Stimulated activated CD8-positive, alpha-beta memory T cell treated with anti-CD3 and anti-CD28 coated beads, Interleukin-7, amount 100 ng/mL, for 1 hour (primary cell): ENCODE measurements at places on chromosomes 11 and 22.

- no peak for DNase-seq
Measured at GRCh38 chr11:119518746-119519730, 96.1 kb upstream of the THY1 start.

- no peak for DNase-seq
Measured at GRCh38 chr11:58622344-58622743, at the start of gene CNTF. Gene CNTF (plus strand): TSS chr11:58622665. CDS start chr11:58622753, 88 bp downstream.

DNA sequence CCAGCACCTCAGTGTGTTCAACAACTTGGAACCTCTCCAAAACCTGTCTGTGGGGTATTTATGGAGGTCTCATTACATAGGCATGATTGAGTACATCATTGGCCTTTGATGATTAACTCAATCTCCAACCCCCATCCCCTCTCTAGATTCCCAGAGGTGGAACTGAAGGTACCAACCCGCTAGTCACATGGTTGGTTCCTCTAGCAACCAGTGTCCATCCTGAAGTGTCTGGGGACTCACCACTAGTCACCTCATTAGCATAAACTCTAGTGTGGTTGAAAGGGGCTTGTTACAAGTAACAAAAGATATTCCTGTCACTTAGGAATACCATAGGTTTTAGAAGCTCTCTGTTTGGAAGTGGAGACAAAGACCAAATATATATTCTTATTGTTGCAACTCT, 40.3 kb downstream of the SIK2 start:
- no peak for DNase-seq

- no peak for DNase-seq
Measured at GRCh38 chr22:37304595-37305343, 22.5 kb downstream of the CYTH4 start.

- DNase-seq = peak; percentile 23
Measured at GRCh38 chr22:29202212-29203192, 3.2 kb upstream of the EMID1 start.

GRCh38 chr22:31943206-31943977, 943 bp upstream of the YWHAH start:
- no peak for DNase-seq

DNA sequence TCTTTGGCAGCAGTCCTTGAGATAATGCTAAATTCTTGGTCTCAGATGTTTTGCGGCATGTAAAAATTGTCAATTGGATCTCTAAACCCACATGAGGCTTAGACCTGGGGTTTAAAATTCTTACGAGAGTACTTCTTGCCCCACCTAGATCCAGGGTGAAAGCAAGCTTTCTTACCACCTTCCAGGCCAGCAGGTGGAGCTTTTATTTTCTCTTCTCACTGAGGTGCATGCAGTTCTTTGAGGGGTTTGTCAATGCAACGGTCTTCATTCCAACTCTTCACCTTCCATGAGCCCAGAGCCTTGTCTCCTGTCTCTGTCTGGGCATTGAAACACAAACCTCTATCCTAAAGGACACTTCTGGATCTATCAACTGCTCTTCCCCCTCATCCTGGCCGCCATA, 154.1 kb downstream of the MYO18B start:
- DNase-seq = no peak

GRCh38 chr11:31199378-31199777, 170.2 kb downstream of the DCDC1 start:
- no peak for DNase-seq

DNA sequence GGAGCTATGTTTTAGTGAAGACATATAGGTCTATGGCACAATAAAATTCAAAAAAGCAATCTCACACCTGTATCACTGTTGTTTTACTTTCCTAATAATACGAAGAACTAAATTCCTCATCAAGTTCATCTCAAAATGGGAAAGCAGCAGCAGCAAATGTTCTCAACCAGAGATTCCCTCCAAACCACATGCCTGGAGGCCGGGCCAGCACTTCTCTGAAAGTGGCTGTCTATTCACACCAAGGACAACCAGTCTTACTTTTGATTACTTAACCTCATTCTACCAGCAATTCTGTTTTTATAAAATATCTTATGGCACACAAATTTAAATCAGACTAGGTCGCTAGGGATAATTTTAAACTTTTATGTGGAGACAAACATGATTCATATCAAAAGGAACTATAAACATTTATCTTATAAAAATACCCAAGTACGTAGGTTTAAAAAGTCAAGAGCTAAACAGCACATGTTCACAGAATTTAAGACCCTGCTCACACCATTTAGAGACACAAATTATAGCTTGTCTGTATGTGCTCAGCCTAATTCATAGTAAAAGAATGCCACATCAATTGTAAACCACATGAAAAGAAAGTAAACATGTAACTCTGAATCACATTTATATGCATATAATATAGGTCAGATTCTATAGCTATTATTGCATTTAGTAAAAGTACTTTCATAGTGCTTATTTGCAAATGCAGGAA, 46.1 kb downstream of the RRAS2 start:
- DNase-seq = no peak

GRCh38 chr11:108966978-108967377, 302.1 kb downstream of the DDX10 start:
- DNase-seq = no peak

DNA sequence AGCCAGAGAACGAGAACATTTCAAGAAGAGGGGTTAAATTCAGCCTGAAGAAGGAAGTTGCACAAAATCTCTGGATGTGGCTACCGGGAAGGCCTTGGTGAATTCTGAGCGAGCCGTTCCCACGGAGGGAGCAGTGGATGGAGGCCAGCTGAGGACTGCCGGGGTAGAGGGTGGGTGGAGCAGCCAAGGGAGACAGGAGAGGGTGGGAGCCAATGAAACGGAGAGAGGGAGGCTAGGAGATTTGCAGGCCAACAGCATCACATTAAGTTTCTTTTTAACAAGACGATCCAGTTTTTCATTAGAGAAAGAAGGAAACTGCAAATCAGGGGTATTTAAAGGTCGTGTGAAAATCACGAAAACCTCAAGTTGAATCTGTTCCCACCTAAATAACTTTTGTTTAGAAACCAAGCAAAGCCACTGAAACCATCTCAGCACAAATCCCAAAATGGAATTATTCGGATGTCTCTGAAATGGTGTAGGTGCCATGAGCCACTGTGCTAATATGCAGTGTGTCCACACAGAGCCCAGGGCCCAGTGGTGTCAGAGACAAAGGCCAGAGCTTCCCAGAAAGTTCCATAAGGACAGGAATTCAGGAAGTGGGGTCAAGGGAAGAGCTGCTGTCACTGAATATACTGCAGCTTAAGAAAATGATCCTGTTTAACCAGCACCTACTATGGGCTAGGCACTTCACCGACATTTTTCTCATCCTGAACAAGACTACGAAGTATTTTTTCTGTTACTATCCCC, 59.7 kb upstream of the SLC35C1 start:
- no peak for DNase-seq

- no peak for DNase-seq
Measured at GRCh38 chr11:102936864-102937509, 18.5 kb downstream of the MMP13 start.

DNA sequence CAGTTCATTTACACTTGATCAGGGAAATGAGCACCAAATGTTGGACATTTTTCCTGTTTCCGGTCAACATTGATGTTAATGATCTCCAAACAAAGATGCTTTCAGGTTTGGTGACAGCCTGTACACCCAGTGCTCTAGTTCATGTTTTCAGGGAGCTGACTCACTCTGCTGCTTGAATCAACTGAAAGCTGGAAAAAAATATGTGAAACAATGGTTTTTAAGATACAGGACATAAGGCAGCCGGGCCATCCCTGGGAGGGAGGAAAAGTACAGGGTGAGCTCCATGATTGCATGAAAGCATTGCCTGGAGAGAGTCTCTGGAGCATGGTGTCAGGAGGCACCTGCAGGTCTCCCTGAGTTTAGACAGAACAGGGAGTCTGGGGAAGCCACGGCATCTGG, 259.6 kb downstream of the TBC1D22A start:
- DNase-seq = no peak

- no peak for DNase-seq
Measured at GRCh38 chr11:2771758-2772466, 72.1 kb upstream of the KCNQ1OT1 start.

DNA sequence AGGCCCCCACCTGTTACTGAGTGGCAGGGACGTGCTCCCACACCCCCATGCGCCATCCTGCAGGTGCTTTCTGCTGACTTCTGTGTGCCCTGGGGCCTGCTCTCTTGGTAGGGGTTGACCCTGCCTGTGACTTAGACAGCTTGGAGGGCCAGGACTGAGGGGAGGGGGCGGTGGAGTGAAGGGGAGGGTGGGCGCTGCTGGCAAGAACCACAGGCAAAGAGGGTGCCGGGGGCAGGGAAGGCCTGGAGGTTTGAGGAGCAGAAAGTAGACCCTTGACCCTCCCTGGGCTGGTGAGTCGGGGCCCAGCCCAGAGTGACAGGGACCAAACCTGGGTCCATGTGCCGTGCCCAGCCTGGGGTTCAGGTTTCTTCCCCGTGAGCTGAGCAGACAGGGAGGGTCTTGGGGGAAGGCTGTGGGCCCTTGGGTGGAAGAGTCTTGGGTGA, 17.8 kb downstream of the KCNQ1 start:
- no peak for DNase-seq

GRCh38 chr11:44595006-44595405, 29.5 kb downstream of the CD82 start:
- no peak for DNase-seq

GRCh38 chr11:48141475-48142122, 75.0 kb upstream of the OR4B1 start:
- no peak for DNase-seq

DNA sequence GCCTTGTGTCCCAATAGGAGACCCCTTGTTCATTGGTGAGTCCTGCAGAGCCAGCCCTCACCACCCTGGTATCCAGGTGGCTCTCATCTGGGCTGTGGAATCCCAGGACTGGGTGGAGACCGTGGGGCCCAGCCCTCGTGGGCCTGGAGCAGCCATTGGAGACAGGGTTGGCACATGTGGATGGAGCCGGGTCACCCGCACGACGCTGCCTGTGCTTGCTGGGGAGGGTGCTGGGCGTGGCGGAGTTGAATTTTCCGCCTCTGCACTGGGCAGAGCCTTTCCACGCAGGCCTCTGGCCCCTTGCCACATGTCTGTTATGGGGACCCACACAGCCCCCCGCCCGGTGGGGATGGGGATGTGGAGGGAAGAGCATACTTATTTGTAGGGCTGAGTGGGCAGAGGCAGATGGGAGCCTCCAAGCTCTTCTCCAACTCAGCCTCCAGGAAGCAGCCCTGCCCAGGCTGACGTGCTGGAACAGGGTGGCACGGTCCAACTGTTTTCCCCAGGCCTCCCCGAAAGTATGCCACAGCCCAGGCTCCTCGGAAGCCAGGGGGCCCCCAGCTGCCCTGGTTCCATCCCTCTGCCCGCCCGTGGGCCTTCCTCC, 12.6 kb downstream of the GRAMD4 start:
- no peak for DNase-seq

- DNase-seq = no peak
Measured at GRCh38 chr11:30282289-30282631, 40.6 kb upstream of the ARL14EP start.

DNA sequence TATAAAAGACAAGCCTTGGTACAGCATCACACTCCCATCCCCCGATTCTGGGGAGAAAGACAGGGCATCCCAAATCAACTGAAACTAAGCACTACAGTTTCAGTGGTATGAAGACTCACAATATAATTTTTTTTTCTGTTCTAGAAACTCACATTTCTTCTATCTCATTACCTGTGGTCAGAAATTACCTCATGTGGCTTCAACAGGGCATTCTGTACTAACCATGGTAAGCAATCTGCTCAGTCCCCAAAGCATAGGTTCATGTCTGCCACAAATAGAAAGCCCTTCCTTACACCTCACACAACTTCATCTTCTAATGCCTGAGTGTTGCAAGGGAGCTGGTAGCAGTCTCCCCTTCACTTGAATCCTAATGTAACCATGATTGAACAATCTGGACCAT, 147.4 kb upstream of the POU2AF2 start:
- DNase-seq = no peak

DNA sequence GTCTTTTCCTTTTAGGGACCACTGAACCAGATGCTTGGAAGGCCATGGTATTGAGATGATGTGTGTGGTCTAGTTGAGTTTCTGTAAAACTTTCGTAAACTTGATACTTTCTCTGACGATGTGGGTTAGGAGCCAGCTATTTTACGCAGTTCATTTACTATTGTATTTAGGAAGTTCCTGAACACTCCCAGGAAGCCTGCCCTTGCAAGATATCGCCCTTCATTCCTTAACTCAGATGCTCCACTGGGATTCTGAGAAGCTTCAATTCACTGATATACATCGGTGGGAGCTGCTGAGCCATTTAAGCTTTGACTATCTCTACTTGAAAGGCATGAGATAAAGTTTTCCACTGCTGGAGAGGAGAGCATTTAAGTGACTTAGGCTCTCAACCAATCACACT, 121.3 kb downstream of the CSNK2A3 start:
- DNase-seq = no peak

GRCh38 chr22:38799265-38800002, 5.5 kb upstream of the DNAL4 start:
- DNase-seq = no peak

GRCh38 chr11:58923300-58923788, 15.9 kb upstream of the GLYATL1 start:
- DNase-seq = no peak

GRCh38 chr11:78203184-78203583, 14.5 kb downstream of the USP35 start:
- DNase-seq = no peak

DNA sequence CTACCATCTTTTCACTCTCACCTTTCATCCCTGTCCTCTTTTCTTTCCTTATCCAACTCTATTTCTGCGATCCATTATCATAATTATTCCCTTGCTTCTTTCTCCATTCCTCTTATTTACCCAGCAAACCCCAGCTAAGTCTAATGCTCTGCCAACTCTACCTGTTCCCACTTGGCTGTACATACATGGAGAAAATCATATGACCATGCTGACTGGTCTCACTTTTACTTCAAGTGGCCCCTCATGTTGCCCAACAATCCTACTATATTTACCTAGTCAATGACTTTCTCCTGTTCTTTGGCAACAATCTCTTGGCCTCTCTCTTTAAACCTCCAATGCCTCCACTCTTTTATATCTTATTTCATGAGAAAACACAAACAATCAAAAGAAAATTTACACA, 94.1 kb downstream of the USP35 start:
- DNase-seq = no peak

DNA sequence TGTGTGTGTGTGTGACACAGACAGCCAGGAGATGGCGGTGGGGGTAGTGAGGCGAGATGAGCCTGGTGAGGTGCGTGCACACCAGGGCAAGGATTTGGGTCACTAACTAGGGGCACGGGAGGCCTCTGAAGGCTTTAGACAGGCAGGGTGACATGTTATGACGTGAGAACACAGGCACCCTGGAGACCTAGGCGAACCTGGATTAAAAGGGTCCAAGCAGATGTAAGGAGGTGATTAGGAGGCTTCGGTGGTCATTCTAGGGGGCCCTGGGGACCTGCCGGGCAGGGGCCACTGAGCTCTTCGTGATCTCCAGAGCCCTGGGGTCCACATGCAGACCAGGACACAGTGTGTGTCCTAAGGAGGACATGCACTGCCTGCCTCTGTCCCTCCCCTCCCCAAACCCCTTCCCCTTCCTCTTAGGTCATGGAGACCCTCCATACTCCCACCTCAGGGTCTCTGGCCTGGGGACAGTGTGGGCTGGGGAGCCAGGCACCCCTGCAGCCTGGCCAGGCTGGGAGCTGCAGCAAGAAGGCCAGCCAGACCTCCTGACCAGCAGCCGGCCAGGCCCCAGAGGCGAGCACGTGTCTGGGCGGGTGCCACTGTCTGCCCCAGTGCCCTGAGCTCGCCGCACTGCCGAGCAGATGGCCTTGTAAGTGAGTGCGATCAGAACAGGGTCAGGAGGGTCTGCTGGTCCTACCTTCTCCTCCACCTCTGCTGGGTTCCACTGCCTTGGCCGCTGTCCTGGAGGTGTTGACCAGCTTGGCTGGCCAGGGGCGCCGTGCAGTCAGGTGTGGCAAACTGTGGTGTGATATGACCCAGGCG, 32.1 kb downstream of the IFT27 start:
- no peak for DNase-seq

- no peak for DNase-seq
Measured at GRCh38 chr11:112266410-112266778, 5.7 kb upstream of the PLET1 start.
